Stimulated activated CD8-positive, alpha-beta memory T cell treated with anti-CD3 and anti-CD28 coated beads, Interleukin-4, amount 100 ng/mL, for 48 hours (primary cell): ENCODE measurements at places on chromosomes 6 and 20.

GRCh38 chr6:168390749-168391420 lies 50.1 kb upstream of the SMOC2 start:
- no peak for DNase-seq

- peak; percentile 48 for DNase-seq
These were observed 16.2 kb downstream of the GABRR2 start for GRCh38 chr6:89298680-89299465.

- DNase-seq, result no peak
These were observed 19.6 kb downstream of the ECI2 start for GRCh38 chr6:4115741-4116140.

DNA sequence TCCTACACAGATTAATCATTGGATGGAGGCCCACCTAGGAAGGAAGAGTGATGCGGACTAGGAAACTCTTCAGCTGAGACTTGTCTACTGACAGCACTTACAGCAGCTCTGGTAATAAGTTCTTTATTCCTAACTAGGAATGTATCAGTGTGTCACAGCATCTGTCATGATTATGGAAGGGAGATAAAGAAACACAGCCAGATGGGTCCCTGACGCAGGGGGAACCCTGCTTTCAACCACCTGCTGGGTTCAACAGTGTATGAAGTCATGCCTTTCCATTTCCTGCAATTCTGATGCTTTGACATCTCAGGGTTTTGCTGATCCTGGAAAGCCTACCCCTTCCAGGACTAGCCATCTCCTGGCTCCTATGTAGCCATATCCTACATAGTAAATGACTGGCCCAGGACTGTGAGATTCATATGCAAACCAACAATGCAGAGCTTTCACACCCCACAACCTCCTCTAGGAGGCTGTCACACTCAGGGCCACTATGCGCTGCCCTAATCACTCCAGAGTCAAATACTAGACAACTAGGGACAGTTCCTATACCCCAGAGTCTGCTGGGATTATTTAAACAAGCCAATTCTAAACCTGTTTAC lies 29.0 kb upstream of the MANEA start:
- DNase-seq, result no peak

DNA sequence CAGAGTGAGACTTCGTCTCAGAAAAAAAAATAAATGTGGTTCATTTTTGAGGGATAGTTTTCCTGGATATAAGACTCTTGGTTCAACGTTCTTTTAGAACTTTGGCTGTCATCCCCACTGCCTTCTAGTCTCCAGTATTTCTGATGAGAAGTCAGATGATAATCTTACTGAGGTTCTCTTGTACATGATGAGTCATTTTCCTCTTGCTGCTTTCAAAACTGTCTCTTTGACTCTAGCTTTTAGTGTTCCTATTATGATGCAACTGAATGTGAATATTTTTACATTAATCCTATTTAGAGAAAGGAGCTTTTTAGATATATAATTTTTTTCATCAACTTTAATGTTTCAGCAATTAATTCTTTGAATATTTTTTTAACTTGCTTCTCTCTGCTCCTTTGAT lies 46.0 kb upstream of the OR14J1 start:
- DNase-seq, result no peak

DNA sequence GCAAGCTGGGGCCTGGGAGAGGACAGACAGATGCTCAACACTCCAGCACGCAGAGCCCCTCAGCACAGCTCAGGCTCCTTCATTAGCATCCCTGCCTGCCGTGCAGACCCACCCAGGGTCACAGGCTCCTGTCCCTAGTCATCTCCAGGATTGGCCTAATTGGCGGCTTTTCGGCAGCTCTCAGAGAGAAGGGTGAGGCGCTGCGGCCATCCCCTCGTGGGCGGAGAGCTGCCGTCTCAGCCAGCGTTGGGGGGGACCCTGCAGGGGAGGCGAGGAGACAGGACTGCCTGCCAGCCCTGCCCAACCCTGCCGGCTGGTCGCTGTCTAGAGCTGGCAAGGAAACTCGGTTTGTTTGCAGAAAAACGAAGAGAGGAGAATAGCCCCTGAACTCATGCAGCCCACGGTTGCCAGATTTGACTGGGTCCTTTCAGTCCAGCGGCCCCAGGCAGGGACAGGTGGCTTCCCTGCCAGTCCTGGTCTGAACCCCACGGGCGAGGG lies 26.8 kb downstream of the BHLHE23 start:
- no peak for DNase-seq

DNA sequence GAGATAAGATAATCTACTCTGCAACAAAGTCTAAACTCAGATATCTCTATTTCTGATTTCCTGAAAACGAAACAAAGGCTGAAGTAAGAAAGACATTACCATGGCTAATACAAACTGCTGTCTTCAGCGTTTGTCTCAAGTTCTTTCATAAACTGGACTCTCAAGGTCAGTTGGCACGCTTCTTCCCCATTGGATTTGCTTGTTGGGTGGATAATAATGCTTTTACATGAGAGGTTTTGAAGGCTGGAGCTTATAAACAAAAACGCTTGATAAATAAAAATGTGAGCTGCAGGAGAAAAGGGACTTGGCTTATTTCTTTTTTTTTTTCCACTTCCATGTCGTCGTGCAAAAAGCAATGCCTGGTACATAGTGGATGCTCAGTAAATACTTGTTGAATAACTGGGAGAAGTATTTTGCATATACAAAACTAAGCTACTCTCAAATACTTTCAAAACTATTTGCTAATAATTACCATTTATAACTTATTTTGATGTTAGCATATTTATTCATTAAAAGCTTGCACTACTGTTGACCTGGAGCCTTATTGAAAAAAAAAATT lies 65.7 kb upstream of the EEF1A1 start:
- no peak for DNase-seq

DNA sequence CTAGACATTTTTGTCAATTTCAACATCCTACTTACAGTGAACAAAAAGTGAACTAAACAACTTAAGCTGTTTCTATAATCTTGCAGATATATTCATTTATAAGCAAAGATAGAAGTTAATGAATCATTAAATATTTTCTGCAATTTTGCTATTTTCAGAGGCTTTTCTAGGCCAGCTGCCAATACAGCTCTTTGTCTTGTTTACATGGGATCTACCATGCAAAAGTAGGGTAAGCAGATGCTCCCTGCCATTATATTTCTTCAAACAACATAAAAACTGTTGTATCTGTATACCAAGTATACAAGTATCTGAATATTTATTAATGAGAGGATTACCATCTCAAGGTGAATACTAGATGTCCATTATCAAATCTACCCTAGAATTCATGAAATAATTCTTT lies 15.4 kb downstream of the PNISR start:
- DNase-seq, result no peak

- peak; percentile 55 for DNase-seq
These were observed 15.5 kb downstream of the COL9A3 start for GRCh38 chr20:62832212-62832922.

GRCh38 chr6:137206577-137206976 lies 12.6 kb downstream of the IFNGR1 start:
- DNase-seq, result no peak

DNA sequence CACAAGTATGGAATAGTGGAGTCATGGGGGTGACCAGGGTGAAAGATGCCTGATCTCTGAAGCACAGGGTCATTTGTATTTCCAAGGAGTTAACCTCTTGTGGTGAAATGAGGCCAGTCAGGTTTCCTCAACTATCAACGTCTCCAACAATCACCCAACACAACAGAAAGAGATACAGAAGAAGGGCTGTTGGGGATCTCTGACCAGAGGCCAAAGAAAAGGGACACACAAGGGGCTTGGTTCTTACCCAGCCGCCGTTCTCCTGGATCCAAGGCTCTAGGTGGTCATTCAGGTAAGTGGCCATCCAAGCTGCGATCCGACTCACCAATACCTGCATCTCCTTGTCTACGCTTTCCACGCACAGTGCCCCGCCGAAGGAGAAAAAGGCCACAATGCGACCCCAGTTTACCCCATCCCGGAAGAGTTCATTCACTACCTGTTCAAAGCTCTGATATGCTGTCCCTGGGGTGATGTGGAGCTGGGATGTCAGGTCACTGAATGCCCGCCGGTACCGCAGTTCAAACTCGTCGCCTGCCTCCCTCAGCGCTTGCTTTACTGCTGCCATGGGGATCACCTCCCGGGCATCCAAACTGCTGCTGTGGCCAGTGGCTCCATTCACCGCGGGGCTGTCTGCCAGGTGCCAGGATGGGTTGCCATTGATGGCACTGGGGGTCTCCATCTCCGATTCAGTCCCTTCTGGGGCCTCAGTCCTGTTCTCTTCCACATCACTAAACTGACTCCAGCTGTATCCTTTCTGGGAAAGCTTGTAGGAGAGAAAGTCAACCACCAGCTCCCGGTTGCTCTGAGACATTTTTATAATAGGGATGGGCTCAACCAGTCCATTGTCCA lies 1.0 kb downstream of the BCL2L1 start:
- DNase-seq, result peak; percentile 50

- DNase-seq, result no peak
These were observed 151.7 kb downstream of the THBS2 start for GRCh38 chr6:169101981-169102380.

DNA sequence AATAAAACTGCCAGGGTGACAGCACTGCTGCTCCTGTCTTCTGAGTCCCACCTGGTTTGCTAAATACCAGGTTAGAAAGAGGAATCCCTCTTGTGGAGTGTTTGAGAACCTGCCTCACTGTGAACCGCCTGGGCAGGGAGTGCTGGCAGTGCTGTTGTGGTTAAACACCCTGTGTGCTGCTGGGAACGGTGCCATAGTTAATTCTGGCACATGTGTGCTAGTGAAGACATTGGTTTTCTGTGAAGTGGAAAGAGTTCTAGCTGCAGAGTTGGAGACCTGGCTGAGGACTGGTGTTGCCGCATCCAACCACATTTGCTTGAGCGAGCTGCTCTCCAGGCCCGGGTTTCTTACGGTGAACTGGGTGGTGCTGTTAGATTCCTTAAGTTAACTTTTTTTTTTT lies 72.7 kb downstream of the IGF2R start:
- no peak for DNase-seq

- no peak for DNase-seq
These were observed 282.6 kb downstream of the CDC5L start for GRCh38 chr6:44670146-44670545.

GRCh38 chr6:11275598-11275997 lies 43.1 kb upstream of the NEDD9 start:
- DNase-seq, result no peak

DNA sequence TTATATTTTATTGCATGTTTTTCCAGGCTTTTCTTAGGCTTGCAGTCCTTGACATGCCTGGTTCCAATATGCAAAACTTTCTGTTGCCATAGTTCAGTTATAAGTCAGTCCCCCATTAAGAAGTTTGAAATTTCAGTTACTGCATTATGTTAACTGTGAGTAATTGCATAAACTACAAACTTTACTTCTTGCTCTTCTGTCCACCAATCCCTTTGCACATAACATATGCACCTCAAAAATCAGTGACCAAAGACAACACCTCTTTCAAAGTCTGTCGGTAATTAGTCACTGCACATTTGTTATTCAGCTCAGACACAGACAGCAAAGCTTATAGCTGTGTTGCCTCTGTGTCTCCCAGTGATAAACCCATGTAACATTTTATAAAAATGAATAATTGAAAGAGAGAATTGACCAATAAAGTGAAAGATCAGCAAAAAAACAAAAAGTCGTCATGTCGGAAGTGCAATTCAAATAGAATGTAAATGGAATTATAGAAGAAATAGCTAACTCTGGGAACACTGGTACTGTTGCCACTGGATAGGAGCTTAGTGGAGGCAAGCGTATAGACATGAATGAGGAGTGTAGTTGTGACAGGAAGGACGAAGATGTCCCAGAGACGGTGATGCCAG lies 50.3 kb upstream of the BTBD3 start:
- DNase-seq, result no peak

GRCh38 chr6:49576618-49577017 lies 26.1 kb downstream of the C6orf141 start:
- DNase-seq, result no peak

GRCh38 chr6:153781306-153781705 lies 257.7 kb upstream of the OPRM1 start:
- DNase-seq, result no peak

DNA sequence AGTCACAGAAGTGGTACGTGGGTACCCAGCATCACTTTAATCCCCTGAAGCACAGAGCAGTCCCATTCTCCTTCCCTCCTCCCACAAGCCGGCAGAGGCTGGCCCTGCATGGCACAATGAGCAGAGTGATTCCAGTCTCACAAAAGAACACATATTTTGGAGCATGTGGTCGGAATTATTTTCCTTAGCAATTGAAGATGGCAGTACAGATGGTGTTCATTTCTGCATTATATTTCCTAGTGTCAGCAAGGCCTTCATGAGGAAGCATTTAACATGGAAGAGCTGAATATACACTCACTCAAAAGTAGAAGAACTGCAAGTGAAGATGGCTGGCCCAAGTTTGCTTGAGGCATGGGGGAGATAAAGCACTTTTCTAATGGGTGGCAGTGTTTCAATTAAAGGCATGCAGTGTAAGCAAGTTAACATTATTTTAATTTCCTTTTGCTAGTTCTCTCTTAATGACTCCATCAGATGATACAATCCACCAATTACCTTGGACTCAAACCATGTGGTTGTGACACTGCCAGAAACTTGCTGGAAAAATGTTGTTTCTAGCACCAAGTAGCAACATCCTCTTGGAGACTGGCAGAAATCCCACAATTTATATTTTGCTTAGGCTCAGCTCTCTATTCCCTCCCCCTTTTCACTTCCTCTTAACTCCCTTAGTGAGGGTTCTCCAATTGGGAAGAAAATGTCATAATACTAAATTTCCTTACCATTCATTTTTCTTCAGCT lies 74.4 kb downstream of the ARHGAP18 start:
- DNase-seq, result no peak

- no peak for DNase-seq
These were observed 92.1 kb upstream of the ANKEF1 start for GRCh38 chr20:9942736-9943135.

GRCh38 chr6:16420337-16420714 lies 181.9 kb downstream of the GMPR start:
- DNase-seq, result no peak

DNA sequence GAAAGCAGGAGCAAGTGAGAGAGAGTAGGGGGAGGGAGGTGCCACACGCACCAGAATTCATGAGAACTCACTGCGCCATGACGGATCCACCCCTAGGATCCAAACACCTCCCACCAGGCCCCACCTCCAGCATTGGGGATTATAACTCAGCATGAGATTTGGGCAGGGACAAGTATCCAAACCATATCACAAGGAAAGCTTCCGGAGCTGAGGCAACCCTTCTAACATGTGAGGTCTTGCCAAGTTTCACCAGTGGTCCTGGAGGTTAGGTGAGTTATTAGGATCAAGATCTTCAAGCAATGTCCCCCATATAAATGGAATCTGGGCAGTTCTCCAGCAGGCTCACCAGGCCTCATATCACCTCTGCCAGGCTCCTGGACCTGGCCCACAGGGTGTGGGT lies 308.4 kb downstream of the NRN1 start:
- no peak for DNase-seq

- no peak for DNase-seq
These were observed 26.1 kb downstream of the NPEPL1 start for GRCh38 chr20:58718729-58719128.

DNA sequence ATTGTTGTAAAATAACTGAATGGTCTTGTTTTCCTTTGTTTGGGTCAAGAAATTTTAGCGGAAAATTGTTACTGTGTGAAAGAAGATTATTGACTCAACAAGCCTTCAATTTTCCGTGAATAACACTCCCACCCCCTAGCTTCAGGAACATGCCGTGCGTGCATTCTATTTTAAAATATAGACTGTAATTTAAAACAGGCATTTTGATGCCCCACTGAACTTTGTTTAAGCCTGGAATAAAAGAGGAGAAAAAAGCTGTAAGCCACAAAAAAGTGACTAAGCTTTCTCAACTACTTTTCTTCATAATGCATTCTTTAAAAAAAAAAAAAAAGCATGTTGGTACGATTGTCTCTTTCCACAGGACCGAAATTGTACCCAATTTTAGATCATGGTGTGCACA lies 166.0 kb downstream of the ARID1B start:
- no peak for DNase-seq

- DNase-seq, result no peak
These were observed 27.4 kb upstream of the RIN2 start for GRCh38 chr20:19730706-19731105.
